ENCODE measurements at places on chromosomes 6 and 20. TPM values are rescaled to one million over a fixed set of nuclear protein-coding genes. Genes with fewer than 3 reads are reported as not detected.

Gene NKX2-4
- total RNA-seq, result not detected

Gene TNFRSF6B
- total RNA-seq, result 261 TPM

Gene GSTA2
- not detected for total RNA-seq

Gene IL17A
- total RNA-seq, result not detected

Gene C6orf163
- total RNA-seq, result 0.35 TPM

Gene CLDN20
- total RNA-seq, result not detected
